ENCODE measurements at places on chromosomes 6 and 20.

DNA sequence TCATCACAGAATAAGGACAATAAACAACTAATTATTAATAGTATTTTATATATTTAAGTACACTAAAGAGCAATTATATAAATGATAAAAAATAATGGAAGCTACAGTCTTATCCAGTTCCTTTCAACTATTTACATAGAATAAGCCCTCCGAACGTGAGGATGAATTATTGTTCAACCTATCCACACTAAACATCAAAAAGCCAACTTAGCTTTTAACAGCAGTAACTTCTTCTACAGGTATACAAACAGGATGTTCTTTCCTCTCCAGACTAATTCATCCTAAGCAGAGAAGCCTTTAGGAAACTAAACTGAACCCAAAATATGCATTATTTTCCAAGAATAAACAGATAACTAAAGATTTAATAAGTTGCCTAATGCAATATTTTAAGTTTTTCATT, 2.3 kb downstream of the FKBP5 start:
- DNase-seq, result no peak

DNA sequence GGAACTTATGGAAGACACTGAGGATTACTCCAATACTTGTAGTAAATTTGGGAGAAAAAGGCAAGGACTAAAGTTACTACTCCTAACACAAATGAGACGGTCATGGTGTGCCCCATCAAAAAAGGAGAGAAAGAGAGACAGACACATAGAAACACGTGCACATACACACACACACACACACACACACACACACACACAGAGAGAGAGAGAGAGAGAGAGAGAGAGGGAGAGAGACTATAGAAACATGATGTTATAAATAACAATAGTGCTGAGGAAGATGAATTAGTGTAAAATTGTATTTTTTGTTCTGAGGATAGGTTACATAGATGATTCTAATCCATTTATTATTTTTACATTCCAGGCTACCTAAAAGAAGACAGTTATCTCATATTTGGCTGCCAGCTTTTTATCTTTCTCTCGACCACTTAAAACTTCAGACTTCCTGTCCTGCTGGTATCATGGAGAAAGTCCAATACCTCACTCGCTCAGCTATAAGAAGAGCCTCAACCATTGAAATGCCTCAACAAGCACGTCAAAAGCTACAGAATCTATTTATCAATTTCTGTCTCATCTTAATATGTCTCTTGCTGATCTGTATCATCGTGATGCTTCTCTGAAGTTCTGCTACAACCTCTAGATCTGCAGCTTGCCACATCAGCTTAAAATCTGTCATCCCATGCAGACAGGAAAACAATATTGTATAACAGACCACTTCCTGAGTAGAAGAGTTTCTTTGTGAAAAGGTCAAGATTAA, 10.5 kb downstream of the PLN start:
- DNase-seq, result no peak

DNA sequence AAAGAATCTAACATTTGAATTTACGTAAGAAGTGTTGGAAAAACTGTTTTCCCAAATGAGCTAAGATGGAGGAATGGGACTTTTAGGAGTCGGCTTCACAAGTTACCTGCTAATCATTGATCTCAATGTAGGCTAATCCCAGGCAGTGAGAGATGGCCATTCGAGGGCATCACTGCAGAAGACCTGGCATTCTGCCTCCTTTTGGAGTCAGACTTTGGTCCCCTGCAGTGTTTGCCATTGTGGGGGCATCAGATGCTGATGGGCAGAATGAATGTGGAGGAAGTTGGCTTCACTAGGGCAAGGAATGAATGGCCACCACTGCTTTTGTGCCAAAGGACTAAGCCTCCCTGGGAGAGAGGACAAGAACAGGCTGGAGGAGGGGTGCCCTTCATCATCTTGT, 55.7 kb upstream of the NKX2-2 start:
- no peak for DNase-seq

DNA sequence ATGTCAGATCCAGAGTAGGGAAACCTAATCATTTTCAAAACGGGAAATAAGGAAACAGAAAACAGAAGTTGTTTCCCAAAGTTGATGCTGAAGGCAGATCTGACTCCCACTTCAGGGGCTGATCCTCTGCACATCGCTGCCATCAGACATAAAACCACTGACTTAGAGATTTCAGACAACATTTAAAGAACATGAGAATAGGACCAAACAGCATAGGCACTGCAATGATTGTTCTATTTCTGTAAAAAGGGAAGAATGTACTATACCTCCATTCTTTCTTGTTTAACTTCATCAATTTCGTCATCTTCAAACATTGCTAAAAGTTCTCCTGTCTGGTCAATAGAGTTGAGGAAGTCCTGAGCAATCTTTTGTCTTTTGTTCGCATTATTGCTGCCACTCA, 324.7 kb upstream of the RUNX2 start:
- DNase-seq, result peak; percentile 89

DNA sequence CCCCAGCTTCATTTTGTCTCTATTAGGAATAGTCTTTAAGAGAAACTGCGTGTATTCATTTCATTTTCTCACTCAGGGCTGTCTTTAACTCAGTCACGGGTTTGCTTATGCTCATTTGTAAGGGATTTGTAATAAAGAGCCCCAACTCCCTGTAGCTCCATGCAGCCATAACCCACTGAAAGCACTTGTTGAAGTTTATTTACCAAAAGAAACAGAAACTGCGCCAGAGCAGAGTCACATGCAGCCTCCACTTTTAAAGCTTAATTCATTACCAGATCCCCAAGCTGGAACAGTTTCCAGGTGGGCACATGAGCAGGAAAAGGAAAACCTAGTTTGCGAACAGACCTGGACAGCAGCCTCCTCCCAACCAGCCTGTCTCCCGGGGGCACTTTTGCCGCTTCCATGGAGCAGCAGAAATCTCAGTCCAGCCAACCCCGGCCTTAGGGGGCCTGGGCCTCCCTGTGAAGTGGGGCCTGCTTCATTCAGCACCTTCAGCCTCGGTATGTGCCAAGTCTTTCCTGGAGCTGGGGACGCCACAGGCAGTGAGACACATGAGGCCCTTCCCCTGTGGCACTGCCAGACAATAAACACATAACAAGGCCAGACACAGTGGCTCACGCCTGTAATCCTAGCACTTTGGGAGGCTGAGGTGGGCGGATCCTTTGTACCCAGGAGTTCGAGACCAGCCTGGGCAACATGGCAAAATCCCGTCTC, 4.5 kb downstream of the BCAS4 start:
- DNase-seq, result no peak

DNA sequence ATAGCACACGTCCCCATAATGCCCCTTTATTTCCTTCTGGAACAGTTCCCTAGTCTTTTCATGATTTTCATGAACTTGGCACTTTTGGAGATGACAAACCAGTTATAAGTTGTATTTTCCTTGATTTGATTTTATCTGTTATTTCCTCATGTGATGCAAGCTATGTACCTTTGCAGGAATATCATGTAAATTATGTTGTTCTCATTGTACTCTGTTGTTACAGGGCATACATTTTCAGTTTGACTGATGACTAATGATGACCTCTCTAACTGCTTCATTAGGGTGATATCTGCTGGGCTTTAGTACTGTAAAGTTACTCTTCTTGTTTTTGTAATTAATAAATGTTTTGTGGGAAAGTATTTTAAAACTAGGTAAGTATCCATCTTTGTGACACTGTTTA, 147.3 kb downstream of the ZFAND3 start:
- DNase-seq, result no peak

Data from MV-4-11 (cell line).